NCI-H526 (cell line): ENCODE measurements at places on chromosomes 13 and 19.

DNA sequence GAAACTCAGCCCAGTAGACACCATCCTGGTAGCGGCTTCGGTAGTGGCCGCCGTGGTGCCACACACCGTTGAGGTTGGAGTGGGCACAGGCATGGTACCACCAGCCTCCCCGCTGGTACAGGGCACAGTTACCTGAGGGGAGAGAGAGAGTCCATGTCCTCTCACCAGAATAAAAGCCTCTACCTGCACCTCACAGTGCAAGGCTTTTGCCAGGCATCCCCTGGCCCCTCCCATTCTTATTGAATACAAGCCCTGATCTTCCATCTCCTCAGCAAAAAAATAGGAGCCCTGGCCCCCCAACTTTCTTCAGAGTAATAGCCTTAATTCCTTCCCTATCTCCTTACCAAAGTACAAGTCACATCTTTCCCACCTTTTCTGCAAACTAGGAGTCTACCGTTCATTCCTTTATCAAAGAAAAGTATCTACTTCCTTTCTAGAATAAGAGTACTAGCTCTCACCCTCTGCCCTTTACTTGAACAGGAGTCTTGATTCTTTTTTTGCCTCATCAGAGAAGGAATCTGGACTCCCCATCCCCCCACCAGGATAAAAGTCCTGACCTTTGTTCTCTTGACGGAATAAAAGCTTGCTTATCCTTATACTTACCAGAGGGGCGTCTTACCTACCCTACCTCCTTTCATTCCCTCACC, 6.7 kb downstream of the SHFL start:
- DNase-seq, result no peak

- no peak for DNase-seq
Observed at GRCh38 chr13:87376081-87376480, 295.1 kb upstream of the SLITRK5 start.

DNA sequence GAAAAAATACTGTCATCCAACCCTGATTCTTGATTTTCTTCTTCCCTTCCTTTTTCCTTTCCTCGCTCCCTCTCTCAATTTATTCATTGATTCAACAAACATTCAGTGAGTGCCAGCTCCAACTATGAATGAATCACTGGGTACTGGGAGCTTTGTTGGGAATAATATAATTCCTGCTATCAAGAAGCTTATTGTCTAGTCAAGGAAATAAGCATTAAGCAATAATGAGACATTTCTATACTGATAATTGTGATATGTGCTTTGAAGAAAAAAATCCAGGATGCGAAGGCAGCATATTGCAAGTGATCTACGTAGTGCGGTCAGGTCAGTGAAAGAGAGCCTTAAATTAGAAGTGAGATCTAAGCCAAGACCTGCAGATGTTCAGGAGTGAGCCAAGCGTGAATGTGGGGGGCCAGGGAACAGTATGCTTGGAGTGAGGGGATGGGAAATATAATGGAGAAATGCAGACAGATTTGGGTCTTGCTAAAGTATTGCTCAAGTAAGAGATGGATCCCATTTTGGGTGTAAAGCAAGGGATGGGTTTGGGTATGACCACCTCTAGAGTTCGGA, 253.5 kb downstream of the LHFPL6 start:
- no peak for DNase-seq

DNA sequence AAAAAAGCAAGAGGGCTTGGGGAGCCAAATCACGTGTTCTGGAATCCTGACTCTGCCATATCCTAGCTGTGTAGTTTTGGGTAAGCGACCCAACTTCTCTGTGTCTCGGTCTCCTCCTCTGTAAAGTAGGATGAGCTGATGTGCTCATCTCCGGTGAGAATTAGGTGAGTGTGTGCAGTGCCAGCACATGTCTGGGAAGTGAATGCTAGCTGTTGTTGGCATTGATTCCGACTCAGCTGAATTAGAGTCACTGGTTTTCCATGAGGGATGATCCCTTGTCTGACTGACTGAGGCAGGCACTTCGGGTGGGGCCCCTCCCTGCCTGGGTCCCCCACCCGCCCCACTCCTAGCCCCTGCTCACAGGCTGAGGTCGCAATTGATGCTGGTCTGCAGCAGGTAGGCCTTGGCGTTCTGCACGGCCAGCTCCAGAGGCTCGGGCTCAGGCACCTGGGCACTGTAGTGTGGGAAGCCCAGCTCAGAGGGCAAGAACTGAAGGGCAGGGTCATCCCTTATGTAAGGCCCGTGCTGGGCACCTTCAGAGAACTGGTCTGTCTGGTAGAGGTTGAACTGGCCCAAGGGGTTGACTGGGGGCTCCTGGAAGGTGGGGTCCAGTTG, 835 bp downstream of the RSPH6A start:
- DNase-seq, result no peak

DNA sequence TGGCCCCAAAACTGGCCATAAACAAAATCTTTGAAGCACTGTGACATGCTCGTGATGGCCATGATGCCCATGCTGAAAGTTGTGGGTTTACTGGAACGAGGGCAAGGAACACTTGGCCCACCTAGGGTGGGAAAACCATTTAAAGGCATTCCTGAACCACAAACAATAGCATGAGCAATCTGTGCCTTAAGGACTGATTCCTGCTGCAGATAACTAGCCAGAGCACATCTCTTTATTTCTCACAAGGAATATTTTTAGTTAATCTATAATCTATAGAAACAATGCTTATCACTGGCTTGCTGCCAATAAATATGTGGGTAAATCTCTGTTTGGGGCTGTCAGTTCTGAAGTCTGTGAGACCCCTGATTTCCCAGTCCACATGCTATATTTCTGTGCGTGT, 10.3 kb upstream of the ZNF726 start:
- no peak for DNase-seq

DNA sequence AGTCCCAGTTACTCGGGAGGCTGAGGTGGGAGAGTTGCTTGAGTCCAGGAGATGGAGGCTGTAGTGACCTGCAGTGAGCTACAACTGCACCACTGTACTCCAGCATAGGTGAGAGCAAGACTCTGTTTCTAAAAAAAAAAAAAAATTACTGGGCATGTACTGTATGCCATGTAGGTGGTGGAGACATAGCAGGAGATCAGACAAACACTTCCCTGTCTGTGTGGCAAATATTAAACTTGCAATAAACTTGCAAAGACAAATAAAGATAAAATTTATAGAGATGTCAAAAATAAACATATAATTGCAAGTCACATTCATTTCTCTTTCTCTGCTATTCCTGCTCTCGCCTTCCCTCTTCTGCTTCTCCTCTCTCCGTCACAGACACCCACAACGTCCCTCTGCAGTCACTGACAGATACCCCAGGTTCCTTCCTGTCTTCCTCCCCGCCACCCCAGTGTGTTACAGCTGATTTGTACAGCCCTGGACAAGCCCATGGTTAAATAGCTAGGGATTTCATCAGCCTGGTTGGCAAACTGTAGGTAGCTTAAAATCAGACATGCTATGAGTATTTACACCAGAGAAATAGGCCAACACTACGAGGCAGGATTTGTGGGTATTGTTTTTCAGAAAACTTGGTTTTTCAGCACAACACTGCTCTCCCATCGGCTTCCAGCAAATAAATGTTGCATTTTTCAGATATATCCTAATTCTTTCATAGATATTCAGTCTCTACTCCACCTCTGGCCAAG, 1.3 kb upstream of the CD177 start:
- DNase-seq, result no peak

- no peak for DNase-seq
Observed at GRCh38 chr13:24194447-24194846, 33.9 kb downstream of the SPATA13 start.

GRCh38 chr19:2775556-2776430, 7.3 kb downstream of the SGTA start:
- no peak for DNase-seq

GRCh38 chr13:22665506-22665905, 515.3 kb upstream of the SGCG start:
- DNase-seq, result peak; percentile 35

DNA sequence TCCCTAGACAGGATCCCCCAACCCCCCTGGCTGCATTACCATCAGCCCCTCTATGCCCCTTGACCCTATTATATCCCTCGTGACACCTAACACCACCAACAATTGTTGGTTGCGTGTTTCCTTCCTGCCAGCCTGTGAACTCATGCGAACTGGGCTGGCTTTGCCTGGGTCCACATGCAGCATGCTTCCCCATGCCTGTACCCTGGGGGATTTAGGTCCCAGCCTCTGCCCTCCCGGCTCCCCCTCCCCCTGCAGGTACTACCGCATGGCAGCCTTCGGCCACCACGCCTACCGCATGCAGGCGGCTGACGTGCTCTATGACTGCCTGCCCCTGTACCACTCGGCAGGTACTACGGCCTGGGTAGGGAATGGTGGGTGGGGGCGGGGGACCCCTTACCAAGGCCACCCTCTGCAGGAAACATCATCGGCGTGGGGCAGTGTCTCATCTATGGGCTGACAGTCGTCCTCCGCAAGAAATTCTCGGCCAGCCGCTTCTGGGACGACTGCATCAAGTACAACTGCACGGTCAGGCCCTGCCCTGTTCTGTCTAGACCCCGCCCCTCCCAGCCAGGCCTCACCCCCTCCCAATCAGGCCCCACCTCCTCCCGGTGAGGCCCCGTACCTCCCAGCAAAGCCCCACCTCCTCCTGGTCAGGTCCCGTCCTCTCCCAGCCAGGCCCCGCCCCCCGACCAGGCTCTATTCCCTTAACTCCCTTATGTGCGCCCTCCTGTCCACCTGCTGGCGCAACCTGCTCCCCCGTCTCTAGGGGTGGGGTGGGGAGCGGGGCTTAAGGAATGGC, 18.5 kb downstream of the SLC27A1 start:
- peak; percentile 95 for DNase-seq

GRCh38 chr19:45245826-45246225, 619 bp upstream of the EXOC3L2 start:
- DNase-seq, result no peak

- DNase-seq, result no peak
Observed at GRCh38 chr13:97946951-97947588, 6.4 kb upstream of the IPO5 start.

DNA sequence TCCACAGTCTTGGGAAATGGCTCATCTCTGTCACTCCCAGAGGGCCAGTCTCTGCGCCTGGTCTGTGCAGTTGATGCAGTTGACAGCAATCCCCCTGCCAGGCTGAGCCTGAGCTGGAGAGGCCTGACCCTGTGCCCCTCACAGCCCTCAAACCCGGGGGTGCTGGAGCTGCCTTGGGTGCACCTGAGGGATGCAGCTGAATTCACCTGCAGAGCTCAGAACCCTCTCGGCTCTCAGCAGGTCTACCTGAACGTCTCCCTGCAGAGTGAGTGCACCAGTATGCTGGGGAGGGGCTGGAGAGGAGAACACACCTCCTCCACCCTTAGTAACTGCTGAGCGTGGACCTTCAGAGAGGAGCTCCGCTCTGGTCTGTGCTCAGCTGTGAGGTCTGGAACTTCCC, 2.3 kb downstream of the SIGLEC9 start:
- DNase-seq, result no peak

DNA sequence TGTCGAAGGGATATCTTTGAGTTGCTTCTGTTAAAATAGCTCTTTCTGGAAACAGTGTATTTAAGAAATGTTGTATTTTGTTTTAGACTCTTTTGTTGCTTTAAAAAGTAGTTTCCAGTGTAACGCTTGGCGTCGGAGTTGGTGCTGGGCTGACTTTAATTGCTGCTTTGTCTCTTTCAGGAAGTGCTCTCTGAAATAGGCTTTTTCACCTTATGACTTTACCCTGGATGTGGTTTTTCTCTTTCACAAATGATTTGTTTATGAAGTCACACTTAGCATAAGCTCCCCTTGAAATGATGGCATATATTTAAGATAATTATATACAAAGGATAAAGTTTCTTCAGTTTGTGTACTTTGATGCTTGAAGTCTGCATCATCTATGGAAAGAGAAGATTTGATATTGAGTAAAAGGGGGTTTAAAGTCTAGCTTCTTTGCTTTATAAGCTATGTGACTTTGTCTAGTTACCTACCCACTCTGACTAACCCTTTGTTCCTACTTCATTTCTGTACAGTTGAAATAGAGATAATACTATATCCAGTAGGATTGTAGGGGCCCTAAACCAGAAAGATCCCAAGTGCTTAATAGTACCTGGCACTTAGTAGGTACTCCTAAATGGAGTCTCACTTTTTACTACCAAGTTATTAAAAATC, at the start of gene GPR18:
Gene GPR18 (minus strand): TSS at position 170 of the 651 bp plus-strand sequence. CDS start 2,507 bp downstream, outside the sequence.
- peak; percentile 27 for DNase-seq

DNA sequence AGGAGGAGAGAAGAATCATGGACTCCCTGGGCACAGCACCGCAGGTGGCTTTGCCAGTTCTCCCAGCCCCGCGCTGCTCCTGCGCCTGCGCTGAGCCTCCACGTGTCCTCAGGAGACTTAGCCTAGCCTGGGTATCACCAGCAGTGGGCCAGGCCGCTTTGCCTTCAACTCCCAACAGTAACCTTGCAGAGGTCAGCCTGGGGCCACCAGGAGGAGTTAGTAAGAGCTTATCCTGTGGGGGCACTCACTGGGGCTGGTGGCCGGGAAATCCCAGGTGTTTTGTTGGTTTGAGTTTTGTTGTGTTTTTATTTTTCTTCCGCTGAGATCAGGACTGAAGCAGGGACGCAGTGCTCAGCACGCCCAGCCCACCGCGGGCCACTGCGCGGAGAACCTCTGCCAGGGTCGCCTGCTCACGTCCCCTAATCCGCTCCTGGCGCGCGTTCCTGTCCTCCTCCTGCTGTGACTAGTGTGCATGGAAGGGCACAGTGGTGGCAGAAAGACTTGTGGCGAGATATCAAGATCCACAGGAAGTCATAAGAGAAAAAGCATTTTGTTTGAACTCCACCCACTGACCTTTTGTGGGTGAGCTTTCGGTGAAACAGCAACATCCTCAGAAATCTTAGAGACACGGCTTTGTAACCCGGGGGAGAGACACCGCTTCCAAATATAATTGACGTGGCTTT, 207.4 kb upstream of the RFC3 start:
- peak; percentile 81 for DNase-seq

DNA sequence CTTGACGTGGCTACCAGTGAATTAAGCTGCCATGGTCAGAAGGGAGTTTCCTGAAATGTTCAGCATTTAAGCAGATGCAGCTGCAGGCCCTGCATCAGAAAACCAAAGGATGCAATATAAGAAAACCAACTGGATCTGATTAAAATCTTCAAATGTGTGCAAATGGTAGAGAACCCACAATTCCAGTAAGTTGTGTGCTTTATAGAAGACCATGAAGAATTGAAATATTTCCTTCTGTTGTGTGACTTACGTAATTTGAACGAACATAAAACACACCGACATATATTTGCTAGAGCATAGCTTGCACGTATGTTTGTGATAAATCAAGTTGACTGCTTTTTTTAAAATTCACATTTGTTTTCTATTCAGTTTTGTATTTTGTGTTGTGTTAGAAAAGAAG, 191.4 kb downstream of the COL4A1 start:
- DNase-seq, result no peak
